ENCODE measurements at places on chromosomes 1 and 21.
A peak's percentile ranks its signal among the peaks of the same experiment; 100 is the strongest.

GRCh38 chr1:157367870-157368269, 184.4 kb downstream of the FCRL5 start:
- DNase-seq, result no peak

DNA sequence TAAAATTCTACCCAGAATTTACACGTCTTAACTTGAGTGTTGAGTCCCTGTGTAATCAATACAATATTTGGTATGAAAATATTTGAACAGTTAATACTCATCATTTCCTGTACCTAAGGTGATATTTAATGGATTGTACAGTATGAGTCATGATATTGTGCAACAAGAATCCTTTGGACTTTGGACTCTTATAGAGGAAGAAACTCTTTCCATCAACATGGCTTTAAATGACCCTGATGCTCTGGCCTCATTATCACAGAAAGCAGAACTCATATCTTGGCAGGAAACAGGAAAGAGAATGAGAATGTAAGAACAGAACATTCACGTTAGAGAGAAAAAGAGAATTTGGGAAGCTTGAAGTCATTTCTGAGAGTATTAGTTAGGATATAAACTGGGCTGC, 168.8 kb upstream of the B3GALT2 start:
- DNase-seq, result no peak

- DNase-seq, result no peak
Measured at GRCh38 chr1:40653851-40654537, 11.5 kb downstream of the RIMS3 start.

GRCh38 chr1:59605761-59606160, 209.0 kb upstream of the HOOK1 start:
- DNase-seq, result peak; percentile 27

- no peak for DNase-seq
Measured at GRCh38 chr1:190578526-190578925, 100.9 kb upstream of the BRINP3 start.

- peak; percentile 51 for DNase-seq
Measured at GRCh38 chr1:8590721-8591351, 226.6 kb downstream of the RERE start.

DNA sequence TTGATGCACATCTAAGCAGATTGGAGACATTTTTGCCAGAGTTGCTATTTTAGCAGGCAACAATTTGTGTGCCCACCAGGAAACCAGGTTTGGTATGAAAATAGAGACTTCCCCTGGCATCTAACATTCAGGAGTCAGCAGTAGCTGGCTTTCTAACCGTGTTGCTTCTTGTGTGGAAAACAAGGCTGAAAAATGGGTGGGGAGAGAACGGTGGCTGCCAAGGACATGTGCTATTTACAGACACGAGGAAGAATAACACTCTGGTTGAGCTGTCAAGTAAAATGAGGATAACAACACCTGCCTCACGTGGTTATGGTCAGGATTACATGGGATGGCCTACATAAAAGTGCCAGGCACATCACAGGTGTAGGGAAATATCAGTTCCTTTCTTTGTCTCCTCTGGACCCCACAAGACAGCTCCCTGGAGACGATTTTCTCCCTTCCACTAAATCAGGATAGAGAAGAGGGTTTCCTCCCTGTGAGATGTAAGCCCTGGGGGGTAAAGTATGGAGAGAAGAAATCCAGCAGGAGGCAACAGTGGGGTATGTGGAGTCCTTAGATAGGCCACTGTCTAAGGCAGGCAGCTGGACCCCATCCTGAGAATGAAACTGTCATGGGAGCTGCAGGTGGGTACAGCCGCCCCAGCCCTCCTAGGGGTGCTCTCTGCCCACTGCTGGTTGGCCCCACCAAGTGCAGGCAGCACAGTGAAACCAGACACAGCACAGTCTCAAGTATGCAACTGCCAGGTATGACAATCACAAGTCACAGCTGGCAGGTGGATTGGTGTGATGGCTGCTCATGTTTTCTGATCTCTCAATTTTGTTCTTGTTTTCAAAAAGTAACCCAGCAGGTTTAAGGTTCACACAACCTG, 80.3 kb downstream of the TENT5C start:
- DNase-seq, result no peak

DNA sequence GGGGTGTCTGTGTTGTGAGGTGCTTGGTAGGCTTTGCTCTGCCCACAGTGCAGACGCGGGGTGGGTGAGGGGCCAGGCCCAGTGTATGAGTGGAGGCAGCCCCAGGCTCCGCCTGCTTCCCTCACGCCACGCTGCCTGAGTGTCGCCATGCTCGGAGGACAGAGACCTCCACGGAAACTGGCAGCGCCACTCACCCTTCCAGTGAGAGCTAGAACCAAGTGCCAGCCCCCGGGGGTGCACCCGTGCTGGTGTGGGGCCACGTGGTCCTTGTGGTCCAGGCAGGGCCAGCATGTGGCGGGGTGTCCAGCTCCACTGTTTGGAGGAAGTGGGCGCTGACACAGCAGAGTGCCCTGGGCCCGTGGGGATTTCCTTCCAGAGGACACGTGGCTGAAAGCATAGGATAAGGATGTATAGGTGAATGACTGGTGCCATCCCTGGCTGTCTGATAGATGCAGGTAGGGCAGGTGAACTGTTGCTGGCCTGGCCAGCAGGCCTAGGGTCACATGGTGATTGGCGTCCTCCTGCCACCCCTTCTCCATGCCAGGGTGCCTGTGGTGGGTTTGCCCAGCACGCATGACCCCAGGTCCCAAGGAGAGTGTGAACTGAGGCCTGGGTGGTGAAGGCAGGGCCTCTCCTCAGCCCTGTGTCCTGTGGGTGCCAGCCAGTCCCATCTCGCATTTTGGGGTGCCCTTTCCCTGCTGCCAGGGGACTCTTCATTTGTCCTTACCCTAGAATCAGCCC, 3.8 kb downstream of the LRRC3 start:
- no peak for DNase-seq

GRCh38 chr1:218525451-218526197, 180.5 kb downstream of the TGFB2 start:
- DNase-seq, result no peak

DNA sequence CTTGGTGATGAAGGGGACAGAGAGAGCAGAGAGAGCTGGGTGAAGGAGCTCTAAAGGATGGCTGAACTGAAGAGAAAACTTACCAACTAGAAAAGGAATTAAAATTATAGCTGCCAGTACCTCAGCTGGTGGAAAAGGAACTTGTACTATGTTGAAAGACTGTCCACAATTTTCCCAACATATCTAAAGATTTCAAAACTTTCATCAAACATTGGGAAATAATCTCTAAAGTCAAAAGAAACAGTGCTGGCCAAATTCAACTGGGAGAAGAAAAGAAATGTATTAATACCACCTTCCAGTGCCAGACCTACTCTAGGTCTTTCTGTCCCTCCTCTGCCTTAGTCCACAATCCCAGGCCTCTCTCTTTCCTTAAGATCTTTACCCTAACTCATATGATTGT, 6.1 kb downstream of the SMG5 start:
- peak; percentile 20 for DNase-seq

GRCh38 chr1:80893115-80893514, 907.6 kb upstream of the ADGRL2 start:
- DNase-seq, result no peak

DNA sequence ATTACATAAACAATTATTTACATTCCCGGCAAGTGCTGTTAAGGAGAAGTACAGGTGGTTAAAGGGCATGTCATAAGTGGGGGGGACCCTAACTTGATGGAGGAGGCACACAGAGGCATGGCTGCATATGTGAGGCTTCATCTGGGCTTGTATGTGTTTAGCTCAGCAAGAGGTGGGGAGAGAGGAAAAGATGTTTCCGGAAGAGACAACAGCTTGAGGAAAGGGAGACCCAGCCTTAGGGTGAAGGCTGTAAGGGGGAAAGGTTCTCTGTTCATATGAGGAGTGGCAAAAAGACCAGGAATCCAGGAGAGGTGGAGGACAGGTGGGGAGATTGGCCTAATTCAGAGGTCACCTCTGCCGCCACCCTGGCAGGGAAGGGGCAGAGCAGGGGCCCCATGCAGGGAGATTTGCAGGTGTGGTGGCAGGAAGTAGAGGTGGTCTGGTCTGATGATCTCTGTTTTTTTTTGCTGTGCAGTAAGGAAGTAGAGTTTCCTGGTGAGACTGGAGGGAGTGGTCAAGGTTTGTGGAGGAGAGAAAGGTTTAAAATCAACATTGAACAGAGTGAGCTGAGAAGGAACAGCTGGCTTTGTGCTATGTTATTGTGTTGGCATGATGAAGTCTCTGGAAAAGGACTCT, 9.0 kb downstream of the TRAF5 start:
- DNase-seq, result no peak

DNA sequence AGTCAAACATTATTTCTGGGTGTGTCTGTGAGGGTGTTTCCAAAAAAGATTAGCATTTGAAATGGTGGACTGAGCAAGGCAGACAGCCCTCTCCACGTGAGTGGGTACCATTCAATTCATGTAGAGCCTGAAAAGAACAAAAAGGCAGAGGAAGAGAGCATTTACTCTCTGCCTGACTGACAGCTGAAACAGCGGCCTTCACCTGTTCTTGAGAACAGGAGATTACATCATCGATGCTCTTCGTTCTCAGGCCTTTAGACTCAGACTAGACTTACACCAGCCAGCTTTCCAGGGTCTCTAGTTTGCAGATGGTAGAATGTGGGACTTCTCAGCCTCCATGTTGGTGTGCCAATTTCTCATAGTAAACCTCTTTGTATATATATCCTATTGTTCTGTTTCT, 302.3 kb downstream of the BACH1 start:
- DNase-seq, result no peak

DNA sequence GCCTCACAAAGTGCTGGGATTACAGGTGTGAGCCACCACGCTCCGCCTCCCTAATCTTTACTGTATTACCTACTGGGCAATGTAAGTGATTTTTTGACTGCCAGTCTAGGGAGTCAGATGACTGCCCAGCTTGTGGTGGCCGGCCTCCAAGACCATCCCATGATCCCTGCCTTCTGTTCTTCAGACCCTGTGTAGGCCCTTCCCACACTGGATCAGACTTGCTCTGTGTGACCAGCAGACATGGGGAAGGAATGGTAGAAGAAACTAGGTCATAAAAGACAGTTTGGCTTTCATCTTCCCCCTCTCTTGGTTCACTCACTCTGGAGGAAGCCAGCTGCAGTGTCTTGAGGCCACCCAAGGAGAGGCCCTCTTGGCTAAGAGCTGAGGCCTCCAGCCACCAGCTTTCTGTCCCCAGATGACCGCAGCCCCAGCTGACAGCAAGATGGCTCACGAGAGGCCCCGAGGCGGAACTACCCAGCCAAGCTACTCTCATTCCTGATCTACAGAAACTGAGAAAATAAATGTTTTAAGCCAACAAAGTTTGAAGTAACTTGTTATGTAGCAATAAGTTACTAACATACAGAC, 14.5 kb upstream of the CBR3 start:
- DNase-seq, result peak; percentile 59

- DNase-seq, result no peak
Measured at GRCh38 chr1:192161976-192162375, 3.7 kb downstream of the RGS18 start.

DNA sequence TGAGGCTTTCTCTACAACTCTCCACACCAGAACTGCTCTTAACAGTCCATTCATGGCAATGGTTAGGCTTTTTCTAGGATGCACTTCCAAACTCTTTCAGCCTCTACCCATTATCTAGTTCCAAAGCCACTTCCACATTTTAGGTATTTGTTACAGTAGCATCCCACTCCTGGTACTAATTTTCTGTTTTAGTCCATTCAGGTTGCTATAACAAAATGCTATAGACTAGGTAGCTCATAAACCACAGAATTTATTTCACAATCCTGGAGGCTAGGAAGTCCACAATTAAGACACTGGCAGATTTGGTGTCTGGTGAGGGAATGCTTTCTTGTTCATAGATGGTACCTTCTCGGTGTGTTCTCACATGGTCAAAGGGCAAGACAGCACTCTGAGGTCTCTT, 17.3 kb upstream of the EPS8L3 start:
- DNase-seq, result no peak

- DNase-seq, result no peak
Measured at GRCh38 chr1:155912056-155912536, 947 bp upstream of the RIT1 start.

- peak; percentile 84 for DNase-seq
Measured at GRCh38 chr1:50333595-50333974, 89.7 kb downstream of the DMRTA2 start.

DNA sequence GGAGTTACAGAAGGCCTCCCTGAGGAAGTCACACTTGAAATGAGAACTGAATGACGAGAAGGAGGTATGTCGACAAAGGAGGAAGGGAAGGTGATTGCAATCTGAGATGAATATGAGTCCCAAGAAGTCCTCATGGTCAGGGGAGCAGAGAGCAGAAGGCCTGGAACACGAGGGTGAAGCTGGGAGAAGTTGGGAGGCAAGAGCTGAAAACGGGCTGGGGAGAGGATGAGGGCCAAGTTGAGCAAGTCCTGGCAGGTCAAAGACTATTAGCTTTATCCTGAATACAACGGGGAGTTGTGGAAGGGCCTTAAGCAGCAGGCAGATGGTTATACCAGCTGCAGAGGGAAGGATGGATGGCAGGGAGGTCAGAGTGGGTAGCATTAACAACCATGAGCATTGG, 89.5 kb downstream of the KCNJ15 start:
- no peak for DNase-seq

DNA sequence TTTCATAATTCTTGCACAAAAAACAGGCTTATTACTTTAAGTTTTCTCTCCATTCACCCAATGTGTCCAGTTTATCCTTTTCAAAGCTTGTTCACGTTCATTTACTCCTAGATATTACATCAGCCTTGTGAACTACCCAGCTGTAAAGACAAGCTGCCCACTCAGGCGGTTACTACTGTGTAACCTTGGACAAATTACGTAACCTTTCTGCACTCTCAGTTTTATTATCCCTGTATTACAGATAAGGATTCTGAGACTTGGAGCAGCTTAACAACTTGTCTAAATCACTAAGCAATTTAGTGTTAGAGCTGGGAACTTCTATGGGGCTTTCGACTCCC, 20.5 kb upstream of the LPAR3 start:
- no peak for DNase-seq

GRCh38 chr1:19661721-19662228, 2.9 kb upstream of the HTR6 start:
- DNase-seq, result peak; percentile 42

DNA sequence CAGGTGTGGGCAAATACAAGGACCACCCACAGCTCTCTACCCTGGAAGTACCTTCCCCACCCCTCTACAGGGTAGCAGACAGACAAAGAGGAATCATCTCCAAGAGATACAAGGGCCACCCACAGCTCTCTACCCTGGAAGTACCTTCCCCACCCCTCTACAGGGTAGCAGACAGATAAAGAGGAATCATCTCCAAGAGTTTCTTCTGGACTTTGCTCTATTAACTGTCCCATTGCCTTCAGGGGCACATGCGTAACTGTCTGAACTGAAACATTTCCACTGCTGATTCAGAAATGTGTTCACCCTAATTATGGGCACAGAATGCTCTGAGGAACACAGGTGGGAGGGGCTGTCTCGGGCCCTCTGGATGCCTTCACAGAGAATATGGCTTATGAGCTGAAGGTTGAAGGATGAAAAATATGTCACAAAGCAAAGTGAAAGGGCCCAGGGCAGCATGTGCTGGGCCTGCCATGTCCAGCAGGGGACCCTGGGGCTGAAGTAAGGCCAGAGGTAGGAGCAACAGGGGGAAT, 43.9 kb downstream of the ZNF281 start:
- no peak for DNase-seq

- no peak for DNase-seq
Measured at GRCh38 chr1:30527511-30528140, 195.8 kb downstream of the MATN1 start.

Measured in AG20443 (cell line).